ENCODE measurements at places on chromosomes 4 and X.

DNA sequence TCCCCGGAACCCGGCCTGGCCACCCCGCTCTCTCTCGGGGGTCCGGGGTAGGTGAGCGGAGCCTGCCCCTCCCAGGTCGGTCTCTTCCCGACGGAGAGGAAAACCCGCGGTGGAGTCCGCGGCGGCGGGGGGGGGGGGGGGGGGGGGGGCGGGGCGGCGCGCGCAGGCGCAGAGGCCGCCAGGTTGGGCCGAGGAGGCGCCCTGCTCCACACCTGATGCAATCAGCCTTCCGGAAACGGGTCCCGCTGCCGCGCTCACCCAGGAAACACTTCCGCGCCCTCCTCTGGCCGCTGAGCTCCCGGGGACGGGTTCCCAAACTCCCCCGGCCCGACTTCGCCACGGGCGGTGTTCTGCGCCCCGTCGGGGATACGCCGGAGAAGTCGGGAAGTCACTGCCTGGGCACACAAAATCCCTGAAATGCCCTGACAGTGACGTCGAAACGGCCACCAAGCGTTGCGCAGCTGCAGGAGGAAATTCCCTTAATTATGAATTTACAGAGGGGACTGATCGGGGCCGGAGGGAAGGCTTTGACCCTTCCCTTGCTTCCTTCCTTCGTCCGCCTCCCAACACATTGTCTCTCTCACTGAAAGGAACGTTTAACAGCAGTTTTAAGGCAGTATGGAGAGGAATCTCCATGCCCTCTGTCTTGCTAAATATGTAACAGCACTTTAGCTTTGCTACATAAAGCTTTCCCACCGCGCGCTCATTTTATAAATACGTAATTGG, 2.1 kb upstream of the APBB2 start:
- DNase-seq: peak; percentile 87

DNA sequence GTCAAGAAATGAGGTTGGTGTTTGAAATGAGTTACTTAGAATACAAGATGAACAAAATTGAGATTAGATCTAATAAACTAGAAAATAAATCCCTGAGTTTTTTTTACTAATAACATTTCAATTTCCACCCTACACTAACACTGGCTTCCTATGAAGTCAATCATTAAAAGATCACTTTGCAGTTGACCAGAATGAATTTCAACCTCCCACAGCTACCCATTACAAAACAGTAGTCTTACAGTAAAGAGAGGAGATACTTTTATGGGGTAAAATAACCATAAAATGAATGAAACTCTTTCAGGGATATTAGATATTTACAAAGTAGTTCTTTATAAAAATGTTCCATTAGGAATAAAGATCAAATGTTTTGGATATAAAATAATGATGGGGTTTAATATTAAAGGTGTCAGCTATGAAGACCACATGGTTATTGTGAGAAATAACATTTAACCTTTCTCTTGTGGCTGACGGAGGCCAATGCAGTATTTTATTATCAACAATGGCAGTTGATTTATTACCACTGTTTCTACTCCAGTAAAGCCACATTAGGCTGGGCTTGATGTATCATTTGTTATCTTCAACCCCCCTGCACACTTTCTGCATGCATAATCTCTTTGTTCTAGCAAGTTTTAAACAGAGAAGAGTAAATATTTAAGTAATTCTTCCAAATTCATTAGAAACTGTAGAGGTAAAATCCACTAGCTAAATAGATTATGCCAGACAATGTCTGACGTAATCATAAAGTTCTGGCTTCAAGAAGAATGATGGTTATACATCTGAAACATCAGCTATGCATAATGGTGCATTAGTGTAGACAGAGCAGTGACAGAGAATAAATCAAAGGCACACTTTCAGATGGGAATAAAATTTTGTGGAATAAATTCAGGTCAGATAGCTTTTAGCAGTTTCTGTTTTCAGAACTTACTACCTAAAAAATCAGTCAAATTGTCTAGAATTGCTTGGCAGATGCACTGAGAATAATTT, 516.6 kb downstream of the PCDH18 start:
- DNase-seq: no peak

DNA sequence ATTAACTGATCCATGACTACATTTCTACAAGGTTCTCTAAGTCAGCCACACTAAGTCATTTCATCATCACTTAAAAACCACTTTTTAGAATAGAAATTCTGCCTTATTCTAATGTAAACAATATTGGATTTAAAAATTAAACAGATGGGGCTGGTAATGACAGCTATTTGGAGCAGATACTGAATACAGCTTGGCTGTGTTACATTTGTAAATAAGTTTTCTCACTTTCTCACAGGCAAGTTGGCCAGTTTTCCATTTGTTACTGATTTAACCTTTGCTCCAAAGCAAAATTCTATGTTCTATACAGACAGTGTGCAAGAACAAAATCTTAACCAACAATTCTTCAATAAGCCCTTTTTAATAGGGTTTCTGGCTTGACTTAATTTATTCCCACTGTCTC, 370.7 kb downstream of the GRIA2 start:
- DNase-seq: no peak

- DNase-seq: no peak
These were observed 362.2 kb downstream of the PDGFC start for GRCh38 chr4:156609421-156609820.

- DNase-seq: no peak
These were observed 12.7 kb downstream of the DCAF16 start for GRCh38 chr4:17797808-17798207.

- peak; percentile 47 for DNase-seq
These were observed 35.1 kb downstream of the FAM114A1 start for GRCh38 chr4:38902695-38903094.

DNA sequence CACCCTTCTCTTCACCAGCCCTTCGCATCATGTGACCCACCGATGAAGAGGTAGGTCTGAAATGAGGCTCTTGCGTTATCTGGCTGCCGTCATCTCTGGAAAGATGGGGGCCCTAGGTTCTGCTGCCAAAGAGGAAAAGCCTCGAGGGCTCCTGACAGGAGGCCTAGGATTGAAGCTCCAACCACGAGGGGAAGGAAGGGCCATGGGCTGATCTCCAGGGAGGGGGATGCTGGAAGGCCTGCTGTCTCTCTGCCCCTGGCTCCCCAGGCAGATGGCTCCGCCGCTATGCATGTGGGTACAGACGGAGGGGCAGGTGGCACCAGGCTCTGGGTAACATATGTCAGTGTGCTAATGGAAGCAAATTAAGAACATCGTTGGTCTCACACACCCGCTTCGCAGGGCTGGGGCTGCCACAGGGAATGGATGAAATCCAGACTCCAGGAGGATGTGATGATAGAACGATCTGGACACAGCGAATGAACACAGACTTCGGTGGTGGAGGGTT, 44.9 kb downstream of the AFAP1 start:
- no peak for DNase-seq

DNA sequence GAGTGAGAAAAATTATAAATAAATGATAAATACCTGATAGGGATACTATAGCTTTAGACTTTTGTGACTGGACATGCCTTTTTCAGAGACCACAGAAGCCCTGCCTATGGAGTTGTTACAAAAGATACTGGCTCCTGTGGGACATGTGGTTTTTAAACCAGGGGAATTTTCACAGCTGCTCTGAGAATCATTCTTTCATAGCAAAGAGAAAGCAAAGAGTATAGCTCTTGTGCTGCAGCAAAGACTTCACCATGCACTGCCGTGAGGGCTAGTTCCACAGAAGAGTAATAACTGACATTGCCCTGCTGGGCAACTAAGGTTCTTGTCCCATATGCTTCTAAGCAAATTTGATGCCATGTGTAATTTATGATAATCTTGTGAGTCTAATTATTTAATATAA, 98.2 kb downstream of the MAPK10 start:
- no peak for DNase-seq

DNA sequence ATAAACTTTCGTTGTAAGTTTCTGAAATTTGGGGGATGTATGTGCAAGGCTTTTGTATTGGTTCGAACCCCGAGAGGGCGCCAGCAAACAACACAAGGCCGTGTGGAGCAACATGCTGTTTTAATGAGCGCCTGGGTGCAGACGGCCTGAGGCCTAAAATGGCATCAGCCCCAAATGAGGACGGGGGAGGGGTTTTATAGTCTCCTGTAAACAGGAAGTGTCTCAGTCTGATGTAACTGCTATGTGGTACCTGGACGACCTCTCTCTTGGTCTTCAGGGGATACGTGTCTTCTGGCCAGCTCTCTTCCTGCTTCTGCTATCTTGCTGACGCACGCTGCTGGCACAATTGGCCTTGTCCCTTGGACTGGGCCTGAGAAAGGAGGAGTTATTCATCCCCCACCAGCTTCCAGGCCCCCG, 1348.0 kb downstream of the ADGRL3 start:
- DNase-seq: no peak

- DNase-seq: no peak
These were observed 15.1 kb downstream of the PALLD start for GRCh38 chr4:168511780-168512489.

DNA sequence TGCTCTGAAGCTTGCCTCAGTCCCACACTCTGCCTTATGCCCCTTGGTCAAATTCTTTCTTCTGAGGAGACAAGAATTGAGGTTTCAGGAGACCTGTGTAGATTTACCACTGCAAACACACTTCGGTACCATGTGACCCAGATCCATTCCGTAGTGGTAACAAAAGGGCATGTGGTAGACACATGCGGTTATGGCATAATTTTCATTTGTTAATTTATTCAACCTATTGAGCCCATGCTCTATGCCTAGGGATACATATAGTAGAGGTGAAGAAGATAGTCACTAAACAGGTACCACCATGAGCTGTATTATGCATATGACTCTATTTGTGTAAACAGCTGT, 190.9 kb downstream of the NDST4 start:
- no peak for DNase-seq

GRCh38 chr4:100557306-100557705, 39.5 kb upstream of the EMCN start:
- peak; percentile 28 for DNase-seq

DNA sequence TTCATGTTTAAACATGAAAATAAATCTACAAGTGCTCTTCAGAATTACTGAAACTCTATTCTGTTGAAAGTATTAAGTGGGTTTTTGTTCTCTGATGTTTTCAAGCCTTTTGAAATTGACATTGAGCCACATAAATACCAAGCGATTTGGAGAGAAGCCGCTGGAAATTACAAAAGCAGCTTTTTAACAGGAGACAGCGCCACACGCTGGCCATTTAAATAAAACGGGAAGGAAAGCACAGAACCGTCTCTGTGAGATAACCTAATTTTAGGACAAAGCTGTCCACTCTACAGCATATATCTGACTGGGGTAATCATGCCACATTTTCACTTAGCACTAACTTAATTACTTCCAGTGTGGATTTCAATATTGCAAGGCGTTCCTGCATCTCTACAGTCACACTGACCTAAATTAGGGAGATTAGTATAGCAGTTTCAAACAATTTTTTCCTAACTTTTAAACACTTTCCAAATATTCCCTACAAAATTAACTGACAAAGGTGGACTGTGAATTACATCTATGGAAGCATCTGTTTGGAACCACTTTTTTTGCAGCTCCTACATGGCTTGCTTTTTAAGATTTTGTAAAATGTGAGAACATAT, 6.8 kb upstream of the ANOS1 start:
- peak; percentile 52 for DNase-seq

- no peak for DNase-seq
These were observed 135.3 kb downstream of the CPZ start for GRCh38 chr4:8727546-8728510.

GRCh38 chrX:37424000-37424429, 74.9 kb downstream of the PRRG1 start:
- DNase-seq: no peak

All from MCF 10A (cell line).